NCI-H2171 treated with DMSO at 0.1 percent for 48 hours (cell line): ENCODE measurements at places on chromosomes 7 and 10.

DNA sequence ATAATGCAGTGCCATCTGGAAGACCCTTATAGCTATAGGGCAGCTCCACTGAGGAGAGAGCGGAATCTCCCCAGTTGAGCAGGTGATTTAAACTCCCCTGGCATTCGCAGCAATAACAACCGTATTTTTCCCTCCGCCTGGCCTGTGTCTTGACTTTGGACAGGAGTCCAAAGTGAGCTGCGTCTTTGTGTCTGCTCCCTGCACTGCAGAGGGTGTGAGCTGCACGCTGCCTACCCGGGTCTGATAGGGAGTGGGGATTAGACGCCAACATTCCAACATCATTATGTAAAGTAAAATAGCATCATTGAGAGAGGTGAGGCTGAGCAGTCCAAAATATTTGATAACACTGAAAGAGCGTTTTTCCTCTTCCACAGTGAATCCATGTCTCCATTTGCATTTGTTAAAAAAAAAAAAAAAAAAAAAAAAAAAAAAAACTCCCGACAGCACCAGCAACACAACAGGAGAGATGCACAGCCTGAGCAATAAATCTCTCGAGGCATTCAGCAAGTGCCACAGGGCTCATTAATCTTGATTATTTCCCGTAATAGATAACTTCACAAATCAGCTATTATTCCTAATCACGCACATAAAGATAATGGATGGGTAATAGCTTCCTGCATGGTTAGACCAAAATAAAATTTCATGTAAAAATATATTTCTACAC, 68.6 kb downstream of the CELF2 start:
- DNase-seq, result no peak

- DNase-seq, result no peak
Observed at GRCh38 chr7:121456785-121457359, 60.8 kb upstream of the FAM3C start.

DNA sequence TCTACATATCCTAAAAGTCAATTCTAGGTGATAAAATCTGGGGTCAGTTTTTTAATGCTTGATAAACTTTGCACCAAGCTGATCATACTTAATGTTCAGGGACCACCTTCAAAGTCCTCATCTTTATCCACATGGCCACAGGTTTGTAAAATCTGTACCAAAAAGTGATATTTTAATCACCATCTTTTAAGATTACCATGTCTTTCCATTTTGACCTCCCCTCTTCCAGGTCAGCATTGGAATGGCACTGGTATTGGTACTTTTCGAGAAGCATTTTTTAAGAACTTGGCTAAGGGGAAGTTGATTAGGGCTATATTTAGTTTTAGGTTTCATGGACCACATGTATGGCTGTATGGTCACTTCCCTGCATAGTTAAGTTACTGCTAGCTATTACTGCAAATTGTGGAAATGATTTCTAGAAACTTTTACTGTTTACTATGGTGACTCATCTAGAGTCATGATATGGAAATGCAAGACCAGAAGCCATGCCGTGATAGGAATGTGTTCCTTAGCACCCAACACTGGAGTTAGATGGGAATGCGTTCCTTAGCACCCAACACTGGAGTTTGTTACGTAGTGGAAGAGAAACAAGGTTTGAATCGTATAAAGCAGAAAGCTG, 50.8 kb upstream of the ABLIM1 start:
- DNase-seq, result no peak

- no peak for DNase-seq
Observed at GRCh38 chr10:49158915-49159314, 25.1 kb upstream of the FAM170B start.
